Endodermal cell (in vitro differentiated cells): ENCODE measurements at places on chromosomes 2 and 18.

DNA sequence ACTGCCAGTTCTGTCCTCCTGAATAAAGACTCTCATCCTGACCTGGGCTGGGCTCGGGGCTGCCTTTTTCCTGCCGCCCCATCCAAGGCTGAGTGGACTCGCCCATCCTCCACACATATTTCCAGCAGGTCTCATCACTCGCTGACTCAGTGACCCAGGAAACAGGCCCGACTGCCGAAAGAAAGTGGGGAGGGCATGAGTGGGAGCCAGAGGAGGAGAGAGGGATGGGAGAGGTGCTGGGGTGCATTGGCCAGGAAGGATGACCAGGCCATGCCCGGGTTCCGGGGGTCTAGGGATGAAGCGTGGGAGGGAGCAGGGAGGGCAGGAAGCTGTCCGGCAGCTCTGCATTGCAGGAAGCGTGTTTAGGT is 66.7 kb downstream of the TWIST2 start:
- no peaks in the 10 kb centered on the region for H3K36me3 ChIP-seq
- H3K4me3 ChIP-seq = no peak overlapping the region
- no peak for DNase-seq
- no peaks in the 10 kb centered on the region for H3K4me1 ChIP-seq

DNA sequence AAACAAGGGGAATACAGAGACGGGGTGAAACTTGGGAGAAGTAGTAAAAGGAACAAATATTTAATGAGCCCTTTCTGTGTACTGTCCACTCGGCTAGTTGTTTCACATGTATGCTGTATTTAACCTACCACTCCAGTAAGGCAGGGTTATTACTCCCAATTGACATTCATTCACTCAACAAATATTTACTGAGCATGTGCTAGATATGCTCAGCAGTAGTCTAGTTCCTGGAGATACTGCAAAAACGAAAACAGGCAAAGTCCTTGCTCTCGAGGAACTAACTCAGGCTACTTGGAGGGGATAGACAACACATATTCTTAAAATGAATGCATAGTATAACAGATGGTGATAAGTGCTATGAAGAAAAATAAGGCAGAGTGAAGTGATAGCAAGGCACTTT is 207.3 kb downstream of the SS18 start:
- DNase-seq = no peak
- no peaks in the 10 kb centered on the region for H3K36me3 ChIP-seq
- H3K4me3 ChIP-seq = no peak overlapping the region
- no peaks in the 10 kb centered on the region for H3K27me3 ChIP-seq

- no peak overlapping the region for H3K27ac ChIP-seq
- DNase-seq = no peak
- H3K36me3 ChIP-seq = no peaks in the 10 kb centered on the region
These were observed 207.9 kb upstream of the NT5C1B start for GRCh38 chr2:18797133-18797845.

- no peak overlapping the region for H3K27ac ChIP-seq
- H3K4me1 ChIP-seq = peaks cover 3% of the 10 kb centered on the region
- no peak for DNase-seq
- H3K27me3 ChIP-seq = peaks cover 7% of the 10 kb centered on the region
- no peaks in the 10 kb centered on the region for H3K36me3 ChIP-seq
These were observed 32.9 kb downstream of the CCBE1 start for GRCh38 chr18:59664329-59664728.

DNA sequence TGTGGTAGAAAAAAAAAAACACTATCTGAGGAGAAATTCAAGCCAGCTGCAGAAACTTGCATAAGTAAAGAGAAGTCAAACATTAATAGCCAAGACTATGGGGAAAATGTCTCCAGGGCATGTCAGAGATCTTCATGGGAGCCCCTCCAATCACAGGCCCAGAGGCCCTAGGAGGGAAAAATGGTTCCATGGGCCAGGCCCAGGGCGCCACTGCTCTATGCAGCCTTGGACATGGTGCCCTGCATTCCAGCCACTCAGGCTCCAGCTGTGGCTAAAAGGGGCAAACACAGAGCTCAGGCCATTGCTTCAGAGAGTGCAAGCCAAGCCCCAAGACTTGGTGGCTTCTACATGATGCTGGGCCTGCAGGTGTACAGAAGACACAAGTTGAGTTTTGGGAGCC is 354.7 kb downstream of the NBAS start:
- no peaks in the 10 kb centered on the region for H3K4me1 ChIP-seq
- no peak for DNase-seq
- peaks cover 9% of the 10 kb centered on the region for H3K36me3 ChIP-seq

DNA sequence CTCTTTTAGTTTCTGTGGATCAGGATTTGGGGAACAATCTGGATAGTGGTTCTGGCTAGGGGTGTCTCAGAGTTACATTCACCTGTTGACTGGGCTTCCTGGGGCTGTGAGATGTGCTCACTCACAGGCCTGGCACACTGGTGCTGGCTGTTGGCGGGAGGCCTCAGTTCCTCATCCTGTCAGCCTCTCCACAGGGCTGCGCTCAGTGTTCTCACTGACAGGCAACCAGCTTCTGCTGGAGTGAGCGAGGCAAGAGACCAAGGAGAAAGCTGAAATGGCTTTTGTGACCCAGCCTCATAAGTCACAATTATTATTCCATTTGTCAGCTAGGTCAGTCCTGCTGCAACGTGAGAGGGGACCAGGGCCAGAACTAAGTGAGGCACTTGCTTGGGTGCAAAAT is 180.6 kb upstream of the GLI2 start:
- no peaks in the 10 kb centered on the region for H3K36me3 ChIP-seq
- H3K27ac ChIP-seq = no peak overlapping the region
- H3K4me3 ChIP-seq = no peak overlapping the region
- DNase-seq = no peak

DNA sequence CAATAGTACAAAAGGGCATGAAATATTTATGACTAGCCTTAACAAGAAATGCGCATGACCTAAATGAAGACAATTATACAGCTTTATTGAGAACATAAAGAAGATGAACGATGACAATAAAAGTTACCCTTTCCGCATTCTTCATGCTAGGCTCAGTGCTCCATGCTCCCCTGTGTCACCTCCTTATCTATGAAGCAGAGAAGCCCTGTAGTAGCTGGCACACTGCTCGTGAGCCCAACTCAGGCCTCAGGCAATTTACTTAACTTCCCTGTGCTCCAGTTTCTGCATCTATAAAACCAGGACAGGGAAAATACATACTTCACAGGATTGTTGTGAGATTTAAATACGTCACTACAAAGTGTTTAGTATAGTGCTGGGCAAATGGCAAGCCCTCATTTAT is 34.5 kb upstream of the NABP1 start:
- no peaks in the 10 kb centered on the region for H3K36me3 ChIP-seq
- H3K4me1 ChIP-seq = peaks cover 2% of the 10 kb centered on the region
- H3K27ac ChIP-seq = no peak overlapping the region
- DNase-seq = no peak

DNA sequence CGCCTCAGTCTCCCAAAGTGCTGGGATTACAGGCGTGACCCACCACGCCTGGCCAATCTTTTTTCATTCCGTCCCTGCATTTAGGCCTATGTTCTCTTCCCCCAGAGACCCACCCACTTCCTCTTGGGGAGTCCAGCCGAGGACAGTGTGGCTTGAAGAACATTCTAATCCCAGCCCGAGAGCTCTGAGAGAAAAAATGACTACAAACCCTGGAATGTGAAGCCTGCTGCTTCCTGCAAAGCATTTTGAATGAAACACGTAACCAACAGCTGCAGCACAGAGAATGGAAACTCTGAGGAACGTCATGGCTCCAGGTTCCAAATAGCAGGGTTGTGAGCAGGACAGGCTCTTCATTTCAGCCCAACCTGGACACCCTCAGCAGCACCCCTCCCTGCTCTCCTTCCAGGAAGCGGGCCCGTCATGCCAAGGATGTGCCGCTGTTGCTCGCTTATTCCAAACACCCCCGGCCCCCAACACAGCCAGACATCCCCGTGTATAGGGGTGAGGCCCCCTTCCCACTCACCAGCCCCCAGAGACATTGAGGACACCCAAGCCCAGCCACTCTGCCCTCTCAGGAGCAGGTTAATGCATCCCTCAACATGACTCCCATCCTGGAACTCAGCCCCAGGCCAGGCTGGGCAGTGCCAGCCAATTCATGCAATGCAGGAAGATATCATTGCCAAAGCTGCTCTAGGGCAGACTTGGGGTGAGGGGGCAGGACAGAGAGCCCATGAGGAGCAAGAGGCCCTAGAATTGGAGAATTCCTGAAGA is 139.8 kb downstream of the ZFP36L2 start:
- peaks cover 19% of the 10 kb centered on the region for H3K4me1 ChIP-seq
- H3K36me3 ChIP-seq = no peaks in the 10 kb centered on the region
- peak; percentile 69 for DNase-seq
- H3K4me3 ChIP-seq = no peak overlapping the region
- H3K27me3 ChIP-seq = no peaks in the 10 kb centered on the region
- peak overlapping the region; percentile 59 for H3K27ac ChIP-seq

GRCh38 chr2:234661849-234662248 is 165.0 kb upstream of the ARL4C start:
- H3K27ac ChIP-seq = no peak overlapping the region
- no peaks in the 10 kb centered on the region for H3K27me3 ChIP-seq
- H3K36me3 ChIP-seq = no peaks in the 10 kb centered on the region
- H3K4me3 ChIP-seq = no peak overlapping the region
- no peaks in the 10 kb centered on the region for H3K4me1 ChIP-seq
- DNase-seq = peak; percentile 7

GRCh38 chr2:155266109-155266508 is 567.6 kb downstream of the KCNJ3 start:
- H3K36me3 ChIP-seq = no peaks in the 10 kb centered on the region
- H3K4me1 ChIP-seq = no peaks in the 10 kb centered on the region
- H3K27me3 ChIP-seq = no peaks in the 10 kb centered on the region
- H3K4me3 ChIP-seq = no peak overlapping the region
- H3K27ac ChIP-seq = no peak overlapping the region

DNA sequence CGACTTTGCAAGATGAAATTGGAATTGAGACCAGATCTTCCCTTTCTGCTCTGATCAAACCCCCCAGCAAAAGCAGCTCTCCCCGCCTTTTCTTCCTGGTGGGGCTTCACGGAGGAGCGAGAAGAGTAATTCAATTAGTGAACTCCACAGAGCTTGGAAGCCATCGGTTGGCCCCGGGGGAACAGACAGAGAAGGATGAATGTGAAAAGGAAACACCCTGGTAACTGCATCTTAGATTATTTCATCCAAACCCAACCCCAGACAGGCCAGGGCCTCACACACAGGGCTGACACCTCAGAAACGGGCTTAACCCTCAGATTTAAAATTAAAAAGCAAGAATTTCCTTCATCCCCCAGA is 18.3 kb downstream of the SMAD7 start:
- H3K27ac ChIP-seq = peak overlapping the region; percentile 7
- no peak overlapping the region for H3K4me3 ChIP-seq
- peaks cover 64% of the 10 kb centered on the region for H3K4me1 ChIP-seq
- peaks cover 81% of the 10 kb centered on the region for H3K36me3 ChIP-seq

DNA sequence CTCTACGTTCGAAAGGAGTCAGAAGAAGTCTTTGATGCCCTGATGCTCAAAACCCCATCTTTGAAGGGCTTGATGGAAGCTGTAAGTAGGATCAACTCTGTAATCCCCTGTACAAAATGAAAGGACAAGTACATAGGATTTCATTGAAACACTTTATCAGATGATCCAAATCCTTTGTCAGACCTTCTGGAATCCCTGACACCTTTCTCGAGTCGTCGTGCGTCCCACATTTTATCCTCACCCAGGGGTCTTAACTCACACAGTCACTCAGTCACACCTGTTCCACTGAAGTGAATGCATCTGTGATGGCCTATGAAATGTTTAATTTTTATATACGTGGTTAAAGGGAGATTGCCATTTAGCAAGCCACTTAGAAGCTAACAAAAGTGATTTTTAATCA is 44.8 kb downstream of the GRHL1 start:
- H3K27ac ChIP-seq = no peak overlapping the region
- no peak for DNase-seq
- H3K27me3 ChIP-seq = no peaks in the 10 kb centered on the region
- no peaks in the 10 kb centered on the region for H3K4me1 ChIP-seq
- no peak overlapping the region for H3K4me3 ChIP-seq

GRCh38 chr18:4510160-4510559 is 55.1 kb upstream of the DLGAP1 start:
- no peaks in the 10 kb centered on the region for H3K27me3 ChIP-seq
- no peak for DNase-seq
- H3K4me3 ChIP-seq = no peak overlapping the region
- no peaks in the 10 kb centered on the region for H3K4me1 ChIP-seq
- H3K36me3 ChIP-seq = no peaks in the 10 kb centered on the region

GRCh38 chr2:84776011-84776410 is 104.9 kb downstream of the TRABD2A start:
- H3K27ac ChIP-seq = no peak overlapping the region
- no peaks in the 10 kb centered on the region for H3K4me1 ChIP-seq
- H3K4me3 ChIP-seq = no peak overlapping the region
- H3K27me3 ChIP-seq = no peaks in the 10 kb centered on the region
- DNase-seq = no peak

DNA sequence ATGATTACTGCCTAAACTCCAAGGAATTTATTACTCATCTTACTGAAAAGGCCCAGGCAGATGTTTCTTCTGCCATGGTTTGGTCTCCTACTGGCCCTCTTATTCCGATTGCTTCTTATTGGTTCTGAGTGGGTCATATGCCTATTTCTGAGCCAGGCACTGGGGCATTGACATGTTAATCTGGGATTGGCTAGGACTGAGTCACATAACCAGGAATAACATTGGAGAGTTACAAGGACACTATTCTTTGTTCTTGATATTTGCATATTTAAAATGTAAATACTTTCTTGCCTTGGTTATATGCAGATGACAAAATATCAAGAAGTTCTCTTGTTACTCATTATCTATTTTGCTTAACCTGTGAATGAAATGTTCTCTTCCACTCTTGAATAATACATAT is 534.4 kb upstream of the SLC39A10 start:
- no peaks in the 10 kb centered on the region for H3K36me3 ChIP-seq
- H3K27ac ChIP-seq = no peak overlapping the region
- no peak overlapping the region for H3K4me3 ChIP-seq

GRCh38 chr2:36562973-36563532 is 34.9 kb downstream of the FEZ2 start:
- H3K4me3 ChIP-seq = no peak overlapping the region
- H3K36me3 ChIP-seq = peaks cover 39% of the 10 kb centered on the region
- no peak for DNase-seq
- no peaks in the 10 kb centered on the region for H3K4me1 ChIP-seq

GRCh38 chr2:174247474-174248186 is 702 bp downstream of the OLA1 start:
- H3K27me3 ChIP-seq = no peaks in the 10 kb centered on the region
- H3K4me1 ChIP-seq = no peaks in the 10 kb centered on the region
- DNase-seq = no peak
- peak overlapping the region; percentile 88 for H3K4me3 ChIP-seq

DNA sequence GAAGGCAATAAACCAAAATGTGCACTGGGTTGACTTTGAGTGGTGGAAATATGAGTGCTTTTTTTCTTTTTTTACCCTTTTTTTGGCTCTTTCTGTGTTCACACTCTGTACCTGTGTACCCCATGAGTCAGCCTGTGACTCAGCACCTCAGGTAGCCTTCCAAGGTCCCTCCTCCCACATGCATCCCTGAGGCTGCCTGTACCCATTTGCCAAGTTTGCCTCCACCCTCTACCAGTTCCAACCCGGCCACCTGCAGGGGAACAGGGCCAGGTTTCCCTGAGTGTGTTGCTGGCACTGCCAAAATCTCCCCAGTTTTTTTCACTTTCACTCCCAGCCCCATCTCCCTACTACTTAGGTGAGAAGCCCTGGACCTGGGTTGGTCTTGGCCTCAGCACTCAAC is 14.0 kb downstream of the CXCR1 start:
- no peak for DNase-seq
- no peaks in the 10 kb centered on the region for H3K36me3 ChIP-seq
- H3K27me3 ChIP-seq = no peaks in the 10 kb centered on the region
- H3K27ac ChIP-seq = no peak overlapping the region
- no peaks in the 10 kb centered on the region for H3K4me1 ChIP-seq
